ENCODE measurements at places on chromosomes 13 and 19.

GRCh38 chr19:18637673-18638630, 1.1 kb downstream of the KLHL26 start:
- DNase-seq = no peak

GRCh38 chr13:22198001-22198400, 527.1 kb downstream of the FGF9 start:
- DNase-seq = no peak

DNA sequence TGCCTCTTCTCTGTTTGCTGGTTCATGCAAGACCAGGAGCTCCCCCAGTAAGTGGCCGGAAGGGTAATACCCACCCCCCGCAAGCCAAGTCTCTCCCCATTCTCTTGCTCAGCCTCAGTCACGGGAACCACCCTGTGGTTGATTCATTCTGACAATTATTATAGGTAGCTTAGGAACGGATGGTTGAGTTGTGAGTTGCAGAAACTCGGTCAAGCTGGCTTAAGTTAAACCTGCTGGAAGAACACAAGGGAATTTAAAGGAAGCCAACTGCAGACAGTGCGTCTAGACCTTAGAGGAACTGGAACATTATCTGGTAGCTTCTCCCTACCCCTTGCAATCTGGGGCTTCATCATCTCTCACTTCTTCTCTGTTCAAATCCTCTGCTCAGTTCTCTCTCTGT, 8.9 kb downstream of the FPR1 start:
- peak; percentile 45 for DNase-seq

GRCh38 chr13:61052175-61052574, 363.5 kb downstream of the PCDH20 start:
- no peak for DNase-seq

- DNase-seq = no peak
These were observed 1255.4 kb upstream of the SPRY2 start for GRCh38 chr13:81596224-81596753.

- DNase-seq = no peak
These were observed 1.6 kb downstream of the RPL13A start for GRCh38 chr19:49488863-49489537.
